Adipocyte (in vitro differentiated cells): ENCODE measurements at places on chromosomes 5 and 9.

GRCh38 chr9:136762915-136763648, 1.2 kb downstream of the LCN15 start:
- peak; percentile 35 for DNase-seq

GRCh38 chr5:33995865-33996264, 11.4 kb upstream of the SLC45A2 start:
- DNase-seq: no peak

DNA sequence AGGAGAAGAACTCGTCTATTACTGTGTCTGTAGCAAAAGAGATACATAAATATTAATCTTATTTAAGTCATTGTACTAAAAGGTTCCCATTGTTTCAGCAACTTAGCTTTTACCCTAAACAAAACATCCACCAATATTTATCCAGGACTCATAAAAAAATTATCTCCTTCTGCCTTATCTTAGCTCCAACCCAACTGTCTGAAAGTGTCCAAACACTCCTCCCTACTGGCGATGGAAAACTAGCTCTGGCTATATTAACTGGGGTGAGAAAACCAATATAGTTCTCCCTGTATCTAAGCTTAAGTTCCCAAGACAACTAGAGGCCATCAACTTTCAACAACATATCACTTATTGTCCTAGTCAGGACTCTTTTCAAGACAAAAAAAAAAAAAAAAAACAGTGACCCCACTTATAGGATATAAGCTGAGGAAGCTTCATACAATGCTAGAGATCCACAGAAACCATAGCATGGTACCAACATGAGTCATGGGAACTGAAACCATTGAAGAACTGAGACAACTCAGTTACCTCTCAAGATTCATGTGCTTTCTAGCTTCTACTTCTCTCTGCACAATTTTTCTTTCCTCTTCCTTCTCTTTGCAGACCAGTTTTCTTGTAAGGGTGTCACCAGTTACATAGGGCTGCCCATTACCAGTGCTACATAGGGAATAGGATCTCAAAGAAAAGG, 150.7 kb upstream of the RASA1 start:
- DNase-seq: no peak

- no peak for DNase-seq
Measured at GRCh38 chr5:16508730-16509531, 43.3 kb upstream of the ZNF622 start.

- no peak for DNase-seq
Measured at GRCh38 chr5:150184990-150185912, 4.6 kb upstream of the SLC6A7 start.

DNA sequence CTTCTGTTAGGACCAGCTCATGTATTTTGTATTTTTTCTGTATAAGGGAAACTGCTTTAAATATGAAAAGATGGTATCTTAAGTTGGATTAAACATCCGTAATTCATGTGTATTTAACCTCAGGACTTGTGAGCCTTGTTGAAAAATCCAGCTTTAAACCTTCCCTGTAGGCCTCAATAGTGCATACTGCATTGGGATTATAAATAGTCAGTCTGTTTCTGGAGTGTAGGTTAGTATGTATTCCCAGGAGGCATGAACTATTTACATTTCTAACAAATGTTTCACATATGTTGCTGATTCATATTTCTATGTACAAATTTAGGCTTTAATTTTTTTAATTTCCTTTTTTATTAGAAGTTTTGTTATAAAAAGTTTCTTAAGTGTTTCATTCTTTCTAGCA, 137.9 kb upstream of the GRHPR start:
- peak; percentile 76 for DNase-seq

DNA sequence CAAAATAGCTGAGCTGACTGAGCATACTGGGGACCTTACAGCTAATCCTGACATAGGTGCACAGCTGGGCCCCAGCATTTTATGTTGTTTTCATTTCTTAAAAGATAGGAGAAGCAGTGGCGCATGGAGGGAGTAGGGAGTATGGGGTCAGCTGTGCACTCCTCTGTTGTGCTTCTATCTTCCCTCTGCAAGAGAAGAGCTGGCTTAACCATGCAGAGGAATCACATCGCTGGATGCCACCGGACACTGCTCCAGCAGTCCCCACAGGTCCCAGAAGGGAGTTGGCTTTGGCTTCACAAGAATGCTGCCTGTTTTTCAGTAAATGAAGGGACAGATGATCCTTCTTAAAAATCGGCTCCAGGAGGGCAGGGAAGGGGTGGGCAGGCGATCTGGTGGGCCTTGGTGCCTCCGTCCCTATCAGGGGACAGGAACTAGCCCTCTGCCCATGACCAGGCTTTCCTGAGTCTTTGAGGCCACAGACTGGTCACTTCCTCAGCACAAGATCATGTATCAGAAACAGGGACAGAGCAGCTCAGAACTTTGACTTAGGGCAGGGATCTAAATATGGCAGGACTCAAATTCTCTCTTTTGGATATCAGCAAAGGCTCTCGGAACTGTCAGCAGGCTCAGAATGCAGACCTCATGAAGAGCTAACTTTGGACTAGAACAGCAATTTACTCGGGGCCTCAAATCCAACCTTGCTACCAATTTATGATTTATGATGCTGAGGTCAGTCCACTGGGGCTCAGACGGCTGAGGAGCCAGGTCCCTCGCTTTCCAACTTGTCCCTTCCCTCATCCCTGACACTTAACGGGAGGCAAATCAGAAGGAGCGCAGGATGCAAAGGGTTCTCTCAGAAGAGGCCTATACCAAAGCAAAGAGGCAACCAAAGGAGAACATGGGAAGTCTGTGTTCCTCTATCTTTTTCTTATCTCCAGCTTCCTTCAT, 47.2 kb downstream of the MARCHF3 start:
- no peak for DNase-seq

GRCh38 chr5:7078901-7079300, 317.0 kb upstream of the ADCY2 start:
- no peak for DNase-seq

GRCh38 chr5:177550122-177550521, 4.2 kb downstream of the FAM193B start:
- DNase-seq: no peak

GRCh38 chr5:75756211-75756610, 39.0 kb upstream of the POC5 start:
- no peak for DNase-seq

DNA sequence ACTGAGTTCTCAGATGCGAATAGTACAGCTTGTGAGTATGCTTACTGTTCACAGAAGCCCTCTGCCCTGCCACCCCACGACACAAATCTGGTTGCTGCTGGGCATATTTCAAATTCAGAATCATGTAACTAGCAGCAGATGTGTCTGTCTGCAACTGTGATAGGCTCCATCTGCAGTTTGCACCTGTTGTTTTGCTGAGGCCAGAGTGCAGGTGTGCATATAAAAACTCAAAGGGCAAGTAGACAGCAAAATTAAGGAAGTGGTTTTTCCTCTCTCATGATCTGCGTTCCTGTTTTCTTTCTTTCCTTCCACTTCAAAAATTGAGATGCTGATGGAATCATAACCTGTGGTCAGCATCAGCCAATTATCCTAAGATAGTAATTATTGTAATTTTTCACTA, 1000.5 kb downstream of the PTPRD start:
- DNase-seq: no peak

DNA sequence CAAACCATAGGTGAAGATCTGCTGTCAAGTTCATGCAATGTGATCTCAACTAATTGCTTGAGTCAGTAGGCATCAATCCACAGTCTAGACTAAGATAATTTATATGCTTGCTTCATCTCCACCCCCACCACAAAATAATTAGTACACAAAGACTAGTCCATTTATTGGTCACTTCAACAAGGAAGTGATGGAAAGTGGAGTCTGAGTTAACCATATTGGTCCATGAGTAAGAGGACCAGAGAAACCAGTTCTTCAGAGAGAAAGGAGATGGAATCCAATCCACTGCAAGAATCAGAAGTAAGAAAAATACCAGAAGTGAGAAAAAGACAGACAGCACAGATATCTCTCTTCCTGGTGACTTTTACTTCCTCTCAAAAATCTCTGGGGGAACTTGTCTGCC, 366.5 kb downstream of the CHSY3 start:
- DNase-seq: no peak
